Umbilical cord (tissue), 2 donors: ENCODE measurements at places on chromosomes 6 and 20. TPM values are rescaled to one million over a fixed set of nuclear protein-coding genes. Genes with fewer than 3 reads are reported as not detected.
A peak's percentile ranks its signal among the peaks of the same experiment; 100 is the strongest.

DNA sequence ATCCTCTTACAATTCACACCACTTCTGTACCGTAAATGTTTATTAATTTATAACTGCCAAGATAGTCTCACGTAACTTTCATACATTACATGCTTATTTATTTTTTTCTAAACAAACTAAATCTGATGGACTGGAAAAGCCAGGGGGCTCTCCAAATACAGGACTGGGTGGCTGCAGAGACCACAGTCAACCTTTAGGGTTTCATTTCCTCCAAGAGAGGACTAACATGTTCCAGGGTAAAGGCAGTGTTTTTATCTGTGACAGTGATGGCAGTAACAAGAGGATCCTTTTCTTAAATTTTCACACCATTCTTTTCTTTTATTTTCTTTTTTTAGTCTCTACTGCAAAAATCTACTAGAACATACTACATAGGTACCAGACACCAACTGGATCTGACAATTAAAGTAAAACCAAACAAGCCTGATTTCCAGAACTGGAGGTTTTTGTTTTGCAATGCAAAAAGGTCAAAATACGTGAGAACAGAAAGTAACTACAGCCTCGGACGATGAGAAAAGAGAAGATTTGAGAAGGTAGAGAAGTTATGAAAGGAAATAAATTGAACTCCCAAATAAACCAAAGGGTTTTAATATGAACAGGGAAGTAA lies 1.2 kb downstream of the LMBRD1 start:
- DNase-seq = no peak

The CYP21A2 gene
- total RNA-seq = not detected

DNA sequence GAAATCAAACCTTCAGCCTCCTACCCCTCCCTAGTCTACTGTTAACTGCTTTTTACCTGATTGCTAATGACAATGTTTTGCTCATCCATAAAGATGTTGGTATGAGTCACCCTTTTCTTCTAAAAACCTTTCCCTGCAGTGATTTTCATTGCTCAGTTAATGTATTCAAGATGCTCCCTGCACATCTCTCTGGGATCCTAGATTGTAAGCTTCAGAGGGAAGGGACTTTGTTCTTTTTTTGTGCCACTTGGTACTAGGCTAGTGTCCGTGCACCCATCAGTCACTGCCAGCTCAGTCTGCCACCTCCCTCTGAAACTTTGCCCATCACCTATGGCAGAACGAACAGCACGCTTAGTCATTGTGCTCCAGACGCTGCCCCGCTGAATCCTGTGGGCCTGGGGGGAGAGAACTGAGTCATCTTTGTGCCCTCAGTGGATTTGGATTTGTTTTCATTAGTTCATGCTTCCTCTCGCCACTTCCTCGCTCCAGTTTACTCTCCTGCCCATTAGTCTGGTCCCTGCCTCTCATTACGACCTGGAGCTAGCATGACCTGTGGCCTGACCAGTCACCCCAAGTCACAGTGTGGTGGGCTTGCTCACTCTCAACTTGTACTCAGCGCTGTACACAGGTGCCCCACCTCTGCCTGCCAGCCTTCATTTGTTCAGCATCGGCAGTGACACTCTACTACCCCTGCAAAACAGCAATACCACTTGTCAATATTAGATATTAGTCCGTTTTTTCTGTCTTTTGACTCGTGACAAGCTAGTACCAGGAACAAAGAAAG lies 78.0 kb upstream of the TMEM181 start:
- no peak for DNase-seq

- DNase-seq = no peak
Measured at GRCh38 chr6:11209369-11209768, 23.1 kb downstream of the NEDD9 start.

DNA sequence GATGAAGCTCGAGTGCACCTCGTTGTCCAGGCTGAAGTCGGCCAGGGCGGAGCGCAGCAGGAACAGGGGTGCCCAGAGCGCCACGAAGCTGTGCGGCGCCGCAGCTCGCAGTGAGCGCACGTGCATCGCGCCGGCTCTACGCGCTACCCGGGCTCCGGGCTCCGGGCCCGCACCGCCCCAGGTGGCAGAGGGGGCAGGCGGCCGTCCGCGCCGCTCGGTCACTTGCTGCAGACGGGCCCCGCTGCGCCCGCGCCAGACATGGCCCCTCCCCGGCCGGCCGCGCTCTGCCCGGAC lies 497 bp downstream of the BMP7 start:
- DNase-seq = no peak

GRCh38 chr20:1269850-1270249 lies 3.8 kb downstream of the SNPH start:
- no peak for DNase-seq

DNA sequence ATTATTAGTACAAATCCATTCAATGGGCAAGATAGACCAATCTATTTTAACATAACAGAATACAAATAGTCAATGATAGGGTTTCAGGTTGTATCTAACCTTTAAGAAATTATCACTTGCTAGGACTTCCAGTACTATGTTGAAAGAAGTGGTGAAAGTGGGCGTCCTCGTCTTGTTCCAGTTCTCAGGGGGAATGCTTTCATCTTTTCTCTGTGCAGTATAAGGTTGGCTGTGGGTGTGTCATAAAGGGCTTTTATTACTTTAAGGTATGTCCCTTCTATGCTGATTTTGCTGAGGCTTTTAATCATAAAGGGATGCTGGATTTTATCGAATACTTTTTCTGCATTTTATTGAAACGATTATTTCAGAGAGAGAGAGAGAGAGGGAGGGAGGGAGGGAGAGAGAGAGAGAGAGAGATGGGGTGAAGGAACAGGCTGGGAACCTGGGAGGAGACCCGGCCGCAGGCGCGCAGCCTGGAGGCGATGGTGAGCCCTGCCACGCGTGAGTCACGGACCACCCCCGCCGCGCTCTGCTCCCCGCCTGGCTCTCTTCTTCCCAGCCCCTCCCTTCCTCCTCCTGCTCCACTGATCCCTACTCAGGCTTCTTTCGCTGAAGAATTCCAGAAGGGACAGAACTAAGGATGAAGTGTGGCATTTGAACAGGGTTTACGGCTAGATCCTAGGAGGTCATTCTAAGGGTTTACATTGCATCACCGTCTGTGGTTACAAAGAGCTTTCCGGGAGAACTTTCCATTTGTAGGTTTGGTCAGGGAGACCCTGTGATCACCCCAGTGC lies 45.5 kb upstream of the HLA-E start:
- DNase-seq = peak; percentile 30

The PPP1R14C gene
- total RNA-seq = 10.8 TPM

The TOX2 gene
- total RNA-seq = not detected

The CRIP3 gene
- 5.5 TPM for total RNA-seq

DNA sequence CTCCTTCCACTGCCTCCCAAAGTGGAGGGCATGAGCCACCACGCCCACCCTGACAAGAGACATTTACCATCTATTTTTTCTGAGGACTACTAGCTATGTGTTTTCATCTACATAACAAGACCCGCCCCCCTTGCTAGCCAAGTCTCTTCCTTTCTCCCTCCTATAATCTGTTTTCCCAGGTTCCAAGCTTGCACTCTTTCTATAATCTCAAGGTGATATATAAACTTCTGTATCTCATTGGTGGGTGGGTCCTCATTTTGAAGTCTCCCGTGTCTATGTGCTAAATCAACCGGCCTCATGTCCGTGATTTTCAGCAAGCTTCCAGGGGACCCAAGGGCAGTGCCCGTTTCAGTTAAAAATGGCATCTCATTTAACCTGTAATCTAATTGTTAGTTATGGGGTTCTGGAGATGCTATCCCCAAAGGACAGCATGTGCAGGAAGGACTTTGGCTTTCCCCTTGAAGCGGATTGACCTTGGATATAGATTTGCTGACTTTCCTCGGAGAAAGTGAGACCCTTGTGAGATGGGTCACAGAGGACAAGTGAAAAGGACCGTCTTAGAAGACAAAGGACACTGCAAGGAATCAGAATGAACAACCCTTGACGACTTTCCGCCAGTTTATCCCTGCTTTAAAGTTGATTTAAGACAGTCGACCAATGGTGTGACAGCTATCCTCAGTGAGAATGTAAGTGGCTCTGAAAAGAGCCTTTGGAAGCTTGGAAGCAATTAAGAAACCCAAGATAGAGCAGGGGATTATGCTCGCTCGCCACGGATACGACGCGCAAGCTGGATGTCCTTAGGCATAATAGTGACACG lies 22.4 kb downstream of the OR2B2 start:
- DNase-seq = peak; percentile 15

- DNase-seq = peak; percentile 92
Measured at GRCh38 chr6:130602151-130602770, 224.9 kb upstream of the SMLR1 start.

GRCh38 chr6:168192901-168193815 lies 114.1 kb upstream of the FRMD1 start:
- no peak for DNase-seq
